ENCODE measurements at places on chromosomes 11 and 22.

DNA sequence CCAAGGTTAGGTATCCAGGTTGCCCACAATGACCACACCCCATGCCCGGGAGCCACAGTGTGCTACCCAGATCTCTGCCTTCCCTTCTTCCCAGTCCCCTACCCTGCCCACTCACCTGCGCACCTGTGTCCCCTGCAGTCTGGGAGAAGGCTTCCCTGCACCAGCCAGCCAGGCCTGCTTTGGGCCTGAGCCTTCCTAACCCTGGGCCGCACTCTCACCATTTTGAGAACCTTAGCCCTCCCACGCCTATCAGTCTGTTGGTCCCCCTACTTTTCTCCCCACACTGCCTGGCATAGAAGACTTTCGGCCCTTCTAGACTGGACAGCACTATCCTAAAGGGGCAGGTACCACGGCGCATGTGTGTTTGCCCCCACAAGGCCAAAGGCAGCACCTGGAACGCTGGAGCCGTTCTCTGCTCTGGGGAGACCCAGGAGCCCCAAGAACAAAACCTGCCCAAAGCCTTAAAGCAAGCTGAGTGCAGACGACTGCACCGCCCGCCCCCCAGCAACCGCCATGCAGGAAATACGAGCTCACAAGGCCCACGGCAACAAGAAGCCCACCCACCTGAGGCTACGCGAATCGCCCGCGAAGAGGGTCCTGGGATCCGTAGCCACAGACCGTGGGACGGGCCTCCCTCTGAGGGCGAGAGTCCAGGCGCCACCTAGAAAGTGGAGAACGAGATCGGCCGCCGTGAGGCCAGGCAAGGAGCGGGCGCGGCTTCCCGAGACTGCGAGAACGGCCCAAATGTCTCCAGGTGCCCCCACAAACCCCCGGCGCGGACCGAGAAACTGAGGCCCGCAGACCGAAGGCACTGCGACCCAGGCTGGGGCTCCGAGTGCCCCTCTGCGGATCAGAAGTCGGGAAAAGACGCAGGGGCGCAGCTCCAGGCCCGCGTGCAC, 546 bp downstream of the GNB1L start:
- no peak for DNase-seq

DNA sequence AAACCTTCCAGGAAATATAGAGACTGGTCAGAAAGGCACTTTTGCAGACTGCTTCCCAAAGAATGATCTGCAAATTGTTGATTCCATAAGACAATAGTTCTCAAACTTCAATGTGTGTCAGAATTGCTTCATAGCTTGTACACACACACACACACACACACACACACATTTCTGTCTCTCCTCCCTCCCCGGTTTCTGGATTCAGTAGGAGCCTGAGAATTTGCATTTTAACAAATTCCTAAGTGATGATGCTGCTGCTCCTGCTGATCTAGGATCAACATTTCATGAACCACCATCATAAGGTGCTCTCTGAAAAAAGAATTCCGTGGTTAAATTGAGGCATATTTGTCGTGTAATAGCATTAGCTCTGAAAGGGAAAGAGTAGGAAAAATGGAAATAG, 35.3 kb upstream of the FZD4 start:
- peak; percentile 70 for DNase-seq

- DNase-seq = no peak
Measured at GRCh38 chr11:13277768-13278608, at the start of gene BMAL1. Gene BMAL1, plus strand, starts transcription at chr11:13277790. Its CDS starts 76,519 bp downstream, at chr11:13354309.

DNA sequence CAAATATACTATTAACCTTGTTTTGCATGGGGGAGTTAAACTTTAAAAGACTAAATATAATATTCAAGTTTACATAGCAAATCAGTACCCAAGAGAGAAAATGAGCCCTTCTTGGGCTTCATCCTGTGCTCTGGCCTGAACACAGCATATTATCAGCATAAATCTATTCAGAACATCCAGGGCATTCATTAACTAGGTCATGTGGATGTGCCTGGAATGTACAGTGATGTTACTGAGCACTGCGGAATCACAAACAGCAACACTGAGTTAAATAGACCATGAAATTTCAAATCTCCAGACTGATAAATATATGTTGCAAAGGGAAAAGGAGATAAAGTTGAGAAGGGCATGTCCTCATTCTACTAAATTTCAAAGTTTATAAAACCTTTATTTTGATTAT, 426.4 kb downstream of the AASDHPPT start:
- DNase-seq = no peak

GRCh38 chr11:69523453-69523852, 42.0 kb downstream of the LINC01488 start:
- DNase-seq = no peak

- no peak for DNase-seq
Measured at GRCh38 chr11:63622323-63622722, 8.1 kb upstream of the PLAAT3 start.

GRCh38 chr11:63682066-63683021, 1.0 kb downstream of the RTN3 start:
- no peak for DNase-seq

- DNase-seq = peak; percentile 45
Measured at GRCh38 chr11:31643857-31644256, 134.3 kb downstream of the ELP4 start.

GRCh38 chr11:112302226-112302868, 41.7 kb upstream of the PLET1 start:
- no peak for DNase-seq

DNA sequence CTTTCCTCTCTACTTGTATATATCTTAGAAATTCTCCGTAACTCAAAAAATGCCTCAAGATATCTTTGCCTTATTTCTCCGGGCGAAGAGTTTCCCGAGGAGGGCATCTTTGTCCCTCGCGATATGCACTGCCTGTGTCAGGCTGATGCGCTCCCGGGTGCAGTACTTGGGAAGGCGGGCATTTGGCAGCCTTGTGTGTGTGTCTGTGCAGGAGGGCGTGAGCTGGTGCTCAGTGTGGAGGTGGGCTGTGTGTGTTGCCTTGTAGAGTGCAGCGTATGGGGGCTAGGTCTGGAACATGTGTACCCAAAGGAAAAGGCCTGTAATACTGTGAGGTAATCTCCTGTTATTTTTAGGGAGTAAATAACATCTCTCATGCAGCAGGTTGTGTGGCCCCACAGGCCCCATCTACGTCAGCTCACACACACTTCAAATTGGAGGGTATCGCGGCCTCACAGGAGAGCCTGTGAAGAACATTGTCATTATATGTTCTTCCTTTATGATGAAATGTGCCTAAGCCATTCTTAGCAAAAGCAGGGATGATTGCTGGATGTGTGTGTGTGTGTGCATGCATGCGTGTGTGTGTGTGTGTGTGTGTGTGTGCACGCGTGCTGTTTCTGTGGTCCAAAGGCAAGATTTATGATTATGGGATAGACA, 77.5 kb downstream of the KCNJ1 start:
- no peak for DNase-seq

- peak; percentile 58 for DNase-seq
Measured at GRCh38 chr11:72812967-72813739, 1.1 kb upstream of the ATG16L2 start.

DNA sequence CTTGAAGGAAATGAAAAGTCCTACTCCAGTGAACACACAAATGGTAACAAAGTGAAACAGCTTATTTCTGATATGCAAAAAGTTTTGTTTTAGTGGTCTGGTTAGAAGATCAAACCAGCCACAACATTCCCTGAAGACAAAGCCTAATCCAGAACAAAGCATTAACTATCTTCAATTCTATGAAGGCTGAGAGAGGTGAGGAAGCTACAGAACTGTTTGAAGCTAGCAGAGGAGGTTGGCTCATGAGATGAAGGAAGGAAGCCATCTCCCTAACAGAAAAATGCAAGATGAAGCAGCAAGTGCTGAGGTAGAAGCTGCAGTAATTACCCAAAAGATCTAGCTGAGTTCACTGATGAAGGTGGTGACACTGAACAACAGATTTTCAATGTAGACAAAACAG, 168.4 kb downstream of the IGLL1 start:
- no peak for DNase-seq

Data from H4 (cell line).